ENCODE measurements at places on chromosomes 1 and 21. TPM values are rescaled to one million over a fixed set of nuclear protein-coding genes. Genes with fewer than 3 reads are reported as not detected.

FCN3 gene
- not detected for polyA plus RNA-seq

UTP25 gene
- 6.3 TPM for polyA plus RNA-seq

DNA sequence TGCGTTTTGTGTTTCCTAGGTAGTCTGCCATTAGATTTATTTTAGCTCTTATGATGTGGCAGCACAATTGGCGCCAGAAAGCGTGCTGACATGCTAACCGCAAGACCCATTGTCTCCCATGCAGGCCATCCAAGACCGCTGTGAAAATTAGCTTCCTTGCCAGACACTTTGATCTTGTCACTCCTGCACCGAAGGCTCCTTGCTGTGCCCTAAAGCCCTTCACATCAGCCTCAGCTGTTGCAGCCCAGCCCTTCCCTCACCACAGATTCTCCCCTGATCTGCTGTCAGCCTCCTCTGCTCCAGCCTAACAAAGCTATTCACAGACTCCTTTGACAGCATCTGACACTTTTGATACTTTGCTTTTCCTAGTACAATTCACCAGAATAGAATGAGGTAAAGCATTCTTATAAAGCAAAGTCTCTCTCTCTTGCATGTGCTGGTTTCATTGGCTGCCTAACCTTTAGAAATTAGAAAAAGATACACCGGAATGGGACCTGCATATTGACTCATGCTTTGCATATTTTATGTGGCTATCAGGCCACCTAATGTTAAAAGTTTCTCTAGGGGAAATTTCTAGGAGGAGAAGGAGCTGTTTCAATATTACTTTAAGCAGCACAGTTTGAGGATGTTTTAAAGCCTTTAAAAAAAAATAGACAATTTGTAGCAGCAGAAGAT is 280.3 kb upstream of the FMN2 start:
- no peaks in the 10 kb centered on the region for H3K27me3 ChIP-seq
- no peaks in the 10 kb centered on the region for H3K4me1 ChIP-seq
- no peaks in the 10 kb centered on the region for H3K36me3 ChIP-seq
- no peak for DNase-seq

- no peaks in the 10 kb centered on the region for H3K27me3 ChIP-seq
- H3K36me3 ChIP-seq: no peaks in the 10 kb centered on the region
- no peak overlapping the region for H3K4me3 ChIP-seq
- DNase-seq: no peak
- no peaks in the 10 kb centered on the region for H3K4me1 ChIP-seq
Measured at GRCh38 chr21:21605521-21605920, 607.3 kb downstream of the NCAM2 start.

- DNase-seq: no peak
- H3K36me3 ChIP-seq: no peaks in the 10 kb centered on the region
- H3K27ac ChIP-seq: no peak overlapping the region
- peaks cover under 1% of the 10 kb centered on the region for H3K27me3 ChIP-seq
- H3K4me1 ChIP-seq: no peaks in the 10 kb centered on the region
Measured at GRCh38 chr1:41999884-42000283, 81.2 kb upstream of the HIVEP3 start.

DNA sequence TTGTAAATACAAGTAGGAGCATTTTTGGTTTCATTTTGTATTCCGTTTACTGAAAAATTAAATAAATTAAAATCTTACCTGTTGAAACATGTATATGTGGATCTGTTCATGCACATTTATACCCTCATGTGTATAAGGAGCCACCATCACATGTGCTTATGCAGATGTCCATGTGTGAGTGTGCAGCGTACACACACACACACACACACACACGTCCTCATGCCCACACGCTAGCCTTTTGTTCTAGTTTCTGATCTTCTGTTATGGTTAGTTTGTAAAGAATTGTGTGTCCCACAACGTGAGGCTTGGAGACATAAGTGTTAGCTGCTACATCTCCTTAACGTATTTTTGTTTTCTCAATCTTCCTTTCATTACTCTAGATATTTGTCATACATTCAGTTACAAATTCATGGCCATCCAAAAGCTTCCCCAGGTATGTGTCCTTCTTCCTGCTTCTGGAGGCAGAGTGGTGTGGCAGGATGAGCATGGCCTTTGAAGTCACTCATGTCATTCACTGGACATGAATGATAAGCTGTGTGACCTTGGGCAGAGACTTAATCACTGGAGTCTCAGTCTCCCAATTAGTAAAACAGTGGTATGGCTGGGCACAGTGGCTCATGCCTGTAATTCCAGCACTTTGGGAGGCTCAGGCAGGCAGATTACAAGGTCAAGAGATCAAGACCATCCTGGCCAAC is 54.6 kb downstream of the TENT5C start:
- H3K27ac ChIP-seq: peak overlapping the region; percentile 99
- peaks cover 96% of the 10 kb centered on the region for H3K4me1 ChIP-seq
- H3K36me3 ChIP-seq: no peaks in the 10 kb centered on the region
- DNase-seq: no peak
